ENCODE measurements at places on chromosomes 3 and 15. TPM values are rescaled to one million over a fixed set of nuclear protein-coding genes. Genes with fewer than 3 reads are reported as not detected.
A peak's percentile ranks its signal among the peaks of the same experiment; 100 is the strongest.

- no peak for DNase-seq
Measured at GRCh38 chr15:97989299-97989698, 28.8 kb downstream of the ARRDC4 start.

DNA sequence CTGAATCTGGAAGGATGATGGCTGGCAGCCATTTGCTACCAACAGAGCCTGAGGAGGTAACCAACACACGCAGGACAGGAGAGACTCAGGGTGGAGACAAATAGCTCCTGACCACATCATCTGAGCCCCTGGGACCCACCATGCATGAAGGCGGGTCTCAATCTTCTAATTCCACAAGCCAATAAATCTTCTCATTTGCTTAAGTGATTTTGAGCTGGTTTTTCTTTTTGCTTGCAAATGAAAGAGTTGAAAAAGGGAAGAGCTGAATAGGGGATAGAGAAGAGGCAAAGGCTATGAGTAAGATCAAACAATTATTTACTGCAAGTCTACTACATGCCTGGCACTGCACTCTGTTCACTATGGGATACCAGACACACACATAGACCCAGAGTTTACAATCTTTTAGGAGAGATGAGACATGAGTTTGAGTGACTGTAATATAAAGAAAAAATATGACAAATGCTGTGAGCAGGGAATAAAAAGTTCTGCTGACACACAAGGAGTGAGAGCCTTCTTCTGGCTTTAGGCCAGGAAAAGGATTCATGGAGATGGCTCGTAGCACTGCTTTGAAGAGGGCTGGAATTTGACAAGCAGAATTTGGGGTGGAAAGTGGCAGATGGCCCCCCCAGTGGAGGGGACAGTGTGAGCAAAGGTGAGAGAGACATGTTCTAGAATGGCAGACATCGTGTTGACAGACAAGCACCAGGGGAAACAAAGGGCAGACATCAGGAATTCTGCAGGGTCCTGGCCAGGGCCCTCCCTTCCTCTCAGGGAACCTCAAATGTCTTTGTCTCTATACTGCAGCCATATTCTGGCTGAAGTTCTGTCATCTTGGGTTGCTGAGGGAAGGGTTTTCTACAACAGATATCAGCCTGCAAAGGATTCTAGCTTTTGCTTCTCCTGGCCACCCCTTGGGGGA, 69.8 kb upstream of the WNT5A start:
- DNase-seq, result no peak

The ACOX2 gene
- total RNA-seq, result not detected

GRCh38 chr15:70875001-70875782, 17.0 kb downstream of the THAP10 start:
- no peak for DNase-seq

DNA sequence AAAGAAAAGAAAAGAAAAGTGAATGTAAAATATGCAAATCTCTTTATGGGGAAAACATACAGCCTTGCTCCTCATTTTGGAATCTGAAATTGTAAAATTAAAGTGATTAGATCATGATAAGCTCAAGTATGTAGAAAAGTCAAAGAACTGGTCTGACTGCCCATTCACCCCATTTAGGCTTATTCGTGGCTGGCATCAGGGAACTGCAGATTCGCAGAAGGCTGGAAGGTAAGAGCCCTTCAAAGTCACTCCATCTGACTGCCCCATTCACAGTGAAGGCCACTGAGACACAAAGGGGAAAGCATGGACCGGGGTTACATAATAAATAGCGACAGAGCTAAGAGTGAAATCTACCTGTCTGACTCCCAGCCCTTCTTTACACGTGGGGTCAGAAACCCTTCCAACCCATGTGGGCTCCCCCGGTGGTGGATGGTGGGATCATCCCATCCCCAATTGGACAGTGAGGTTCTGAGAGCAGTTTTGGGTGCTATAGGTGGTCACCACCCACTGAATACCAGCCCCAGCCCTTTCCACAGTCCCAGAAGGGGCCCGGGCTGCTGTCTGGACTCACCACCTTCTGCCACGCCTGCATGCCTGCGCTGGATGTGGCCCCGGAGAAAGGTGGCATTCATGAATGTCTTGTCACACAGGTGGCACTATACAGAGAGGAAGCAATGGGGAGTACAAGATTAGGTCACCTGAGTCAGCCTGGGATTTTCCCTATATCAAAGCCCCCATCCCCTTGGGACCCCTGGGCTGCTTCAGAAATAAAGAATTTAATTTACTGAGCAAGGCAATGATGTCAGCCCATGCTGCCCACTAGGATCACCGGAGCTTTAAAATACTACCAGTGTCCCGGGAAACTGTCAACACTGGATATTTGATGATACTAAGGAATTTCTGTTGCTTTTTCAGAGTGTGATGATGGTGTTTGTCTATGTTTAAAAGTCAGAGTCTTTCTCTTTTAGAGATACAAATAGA, 17.9 kb downstream of the DZIP1L start:
- no peak for DNase-seq

- DNase-seq, result no peak
Measured at GRCh38 chr3:161008086-161008485, 97.1 kb downstream of the B3GALNT1 start.

The TGM4 gene
- total RNA-seq, result not detected

The CTXN2 gene
- not detected for total RNA-seq

- no peak for DNase-seq
Measured at GRCh38 chr3:9590282-9590791, 36.7 kb upstream of the LHFPL4 start.

DNA sequence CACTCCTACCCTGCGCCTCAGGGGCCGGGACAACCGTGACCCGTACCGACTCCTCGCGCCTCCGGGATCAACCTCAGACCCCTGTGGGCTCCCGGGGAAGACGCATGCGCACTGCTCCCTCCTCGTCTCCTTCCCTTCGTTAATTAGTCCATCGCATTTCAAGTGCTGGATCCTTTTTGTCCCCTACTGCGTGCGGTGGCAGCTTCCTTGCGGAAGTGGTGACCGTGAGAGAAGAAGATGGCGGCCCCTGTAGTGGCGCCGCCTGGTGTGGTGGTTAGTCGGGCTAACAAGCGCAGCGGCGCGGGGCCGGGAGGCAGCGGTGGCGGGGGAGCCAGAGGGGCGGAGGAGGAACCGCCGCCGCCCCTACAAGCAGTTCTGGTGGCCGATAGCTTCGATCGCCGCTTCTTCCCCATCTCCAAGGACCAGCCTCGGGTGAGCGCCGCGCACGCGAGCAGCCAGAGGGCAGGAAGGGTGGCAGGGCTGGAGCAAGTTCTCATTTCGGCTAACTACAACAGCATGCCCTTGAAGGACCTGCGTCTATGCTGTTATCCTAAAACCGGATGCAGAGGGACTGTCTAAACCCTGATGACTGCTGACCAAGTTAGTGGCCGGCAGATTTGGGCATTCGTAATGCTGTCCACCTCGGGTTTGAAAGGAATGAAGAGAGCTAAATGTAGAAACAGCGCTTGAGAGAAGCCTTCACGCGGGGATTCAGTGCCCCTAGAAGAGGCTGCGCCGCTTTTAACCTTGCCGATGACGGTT, at the start of gene EIF2B5:
Gene EIF2B5, plus strand, starts transcription at position 210 of the 762 bp plus-strand sequence. Its CDS starts 28 bp downstream, at position 238.
- DNase-seq, result peak; percentile 84

DNA sequence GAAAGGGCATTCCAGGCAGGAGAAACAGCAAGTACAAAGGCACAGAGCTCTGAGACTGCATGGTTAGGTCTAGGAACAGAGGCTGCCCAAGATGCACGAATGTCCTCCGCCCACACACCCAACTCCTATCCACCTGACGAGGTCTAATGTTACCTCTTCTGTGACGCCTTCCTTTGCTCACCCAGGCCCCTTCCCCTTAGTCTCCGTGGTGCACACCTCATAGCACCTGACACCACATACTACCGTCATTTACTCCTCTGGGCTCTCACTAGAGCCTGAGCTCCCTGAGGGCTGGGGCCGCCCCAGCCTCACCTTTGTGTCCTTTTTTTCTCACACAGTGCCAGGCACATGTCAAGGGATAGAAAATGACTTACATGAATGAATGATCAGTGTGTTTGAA, 31.0 kb upstream of the RASGRF1 start:
- DNase-seq, result no peak

GRCh38 chr15:58980351-58980939, 7.0 kb upstream of the RNF111 start:
- DNase-seq, result no peak

The KIF15 gene
- total RNA-seq, result 0.11 TPM

DNA sequence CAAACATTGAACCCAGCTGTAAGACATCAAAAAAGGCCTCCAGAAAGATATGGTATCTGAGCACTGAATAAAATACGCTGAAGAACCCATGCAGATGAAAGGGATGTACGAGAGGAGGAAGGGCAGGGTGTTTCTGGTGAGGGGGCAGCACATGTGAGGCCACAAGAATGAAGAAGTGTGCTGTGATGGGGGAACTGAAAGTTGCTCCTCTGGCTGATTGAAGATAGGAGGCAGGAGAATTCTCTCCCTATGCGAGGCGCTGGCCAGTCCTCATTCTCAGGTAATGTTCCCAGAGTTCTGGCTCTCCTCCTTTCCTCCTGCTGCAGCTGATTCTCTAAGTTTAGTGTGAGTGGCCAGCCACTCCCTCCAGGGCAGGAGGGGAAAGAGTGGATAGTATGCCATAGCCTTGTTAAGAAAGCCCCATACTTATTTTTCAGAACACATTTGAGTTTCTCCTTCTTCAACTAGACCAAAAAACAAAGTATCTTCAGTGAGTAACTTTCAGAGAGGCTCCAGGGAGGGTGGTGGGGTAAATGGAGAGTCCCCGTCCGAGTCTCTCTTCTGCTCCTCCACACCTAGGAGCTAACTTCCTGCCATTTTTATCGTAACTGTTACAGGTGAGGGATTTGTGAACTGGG, 26.9 kb upstream of the MYO1E start:
- DNase-seq, result no peak

DNA sequence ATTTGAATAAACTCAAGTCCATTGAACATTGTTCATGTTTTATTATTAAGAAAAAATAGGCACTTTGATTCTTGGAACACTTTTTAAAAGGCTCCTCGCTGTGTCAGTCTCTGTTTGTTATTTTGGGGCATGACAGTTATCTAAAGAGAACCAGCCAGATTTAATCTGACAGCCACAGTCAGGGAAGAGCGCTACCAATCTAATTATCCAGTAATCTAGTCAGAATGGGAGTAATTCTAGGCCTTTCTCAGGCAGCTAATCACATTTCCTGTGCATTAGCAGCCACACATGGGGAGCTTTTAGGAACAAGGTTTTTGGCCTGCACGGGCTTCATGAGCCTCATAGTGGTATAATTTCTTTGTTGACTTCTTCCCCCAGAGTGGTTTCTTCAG, 362.2 kb downstream of the RBMS3 start:
- DNase-seq, result no peak

- DNase-seq, result no peak
Measured at GRCh38 chr3:148329481-148330235, 368.0 kb upstream of the AGTR1 start.

Data from naive thymus-derived CD4-positive, alpha-beta T cell (primary cell).